Naive B cell (primary cell): ENCODE measurements at places on chromosomes 16 and 17. TPM values are rescaled to one million over a fixed set of nuclear protein-coding genes. Genes with fewer than 3 reads are reported as not detected.

GRCh38 chr17:49510059-49510719 is 15.1 kb downstream of the NGFR start:
- no peak for DNase-seq
- H3K4me1 ChIP-seq, result peaks cover 3% of the 10 kb centered on the region
- H3K27me3 ChIP-seq, result peaks cover 60% of the 10 kb centered on the region
- H3K36me3 ChIP-seq, result no peaks in the 10 kb centered on the region
- H3K4me3 ChIP-seq, result peak overlapping the region; percentile 35

DNA sequence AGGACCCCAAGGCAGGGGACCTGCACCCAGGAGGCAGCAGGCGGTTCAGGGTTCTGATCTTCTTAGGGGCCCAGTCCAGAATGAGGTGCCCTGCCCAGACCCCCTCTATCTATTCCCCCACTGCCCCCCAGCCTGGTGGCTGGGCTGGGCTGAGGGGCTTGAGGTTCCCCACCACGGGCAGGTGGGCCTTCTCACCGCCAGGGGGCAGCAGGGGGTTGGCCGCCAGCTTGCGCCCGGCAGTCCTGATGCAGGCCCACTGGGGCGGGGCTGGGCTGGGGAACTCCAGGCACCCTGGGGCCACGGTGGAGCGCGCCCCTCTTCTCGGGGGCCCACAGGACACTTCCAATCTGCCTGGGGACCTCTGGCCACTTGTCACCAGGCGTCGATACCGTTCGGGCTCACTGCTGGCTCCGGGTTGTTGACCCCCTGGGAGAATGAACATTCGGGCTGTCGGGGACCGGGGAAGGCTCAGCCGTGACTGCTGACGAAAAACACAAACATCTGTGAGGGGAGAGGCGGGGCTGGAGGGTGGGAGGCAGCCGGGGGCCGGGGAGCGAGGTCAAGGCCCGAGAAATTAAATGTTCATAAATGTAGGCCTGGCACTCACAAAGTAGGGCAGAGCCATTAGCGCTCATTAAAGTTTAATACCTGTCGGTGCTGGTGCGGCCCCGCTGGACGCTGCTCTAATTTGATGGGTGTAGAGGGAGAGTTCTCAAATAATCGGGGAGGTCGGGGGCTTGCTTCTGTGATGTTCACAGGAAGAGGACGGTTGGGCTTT is 219.3 kb upstream of the GSE1 start:
- H3K27ac ChIP-seq, result no peak overlapping the region
- peaks cover 3% of the 10 kb centered on the region for H3K4me1 ChIP-seq
- peaks cover 34% of the 10 kb centered on the region for H3K27me3 ChIP-seq
- DNase-seq, result peak; percentile 64
- H3K36me3 ChIP-seq, result no peaks in the 10 kb centered on the region

CACNG5 gene
- not detected for polyA plus RNA-seq

TMIGD1 gene
- polyA plus RNA-seq, result not detected

KRT25 gene
- polyA plus RNA-seq, result not detected

SRCIN1 gene
- not detected for polyA plus RNA-seq

- H3K27ac ChIP-seq, result no peak overlapping the region
- H3K4me3 ChIP-seq, result no peak overlapping the region
- H3K27me3 ChIP-seq, result no peaks in the 10 kb centered on the region
These were observed 22.2 kb downstream of the SLC43A2 start for GRCh38 chr17:1606352-1606985.

GRCh38 chr16:5770118-5770517 is 672.5 kb upstream of the EEF2KMT start:
- DNase-seq, result no peak
- H3K36me3 ChIP-seq, result no peaks in the 10 kb centered on the region
- no peak overlapping the region for H3K27ac ChIP-seq
- H3K4me3 ChIP-seq, result no peak overlapping the region
- H3K27me3 ChIP-seq, result no peaks in the 10 kb centered on the region

DNA sequence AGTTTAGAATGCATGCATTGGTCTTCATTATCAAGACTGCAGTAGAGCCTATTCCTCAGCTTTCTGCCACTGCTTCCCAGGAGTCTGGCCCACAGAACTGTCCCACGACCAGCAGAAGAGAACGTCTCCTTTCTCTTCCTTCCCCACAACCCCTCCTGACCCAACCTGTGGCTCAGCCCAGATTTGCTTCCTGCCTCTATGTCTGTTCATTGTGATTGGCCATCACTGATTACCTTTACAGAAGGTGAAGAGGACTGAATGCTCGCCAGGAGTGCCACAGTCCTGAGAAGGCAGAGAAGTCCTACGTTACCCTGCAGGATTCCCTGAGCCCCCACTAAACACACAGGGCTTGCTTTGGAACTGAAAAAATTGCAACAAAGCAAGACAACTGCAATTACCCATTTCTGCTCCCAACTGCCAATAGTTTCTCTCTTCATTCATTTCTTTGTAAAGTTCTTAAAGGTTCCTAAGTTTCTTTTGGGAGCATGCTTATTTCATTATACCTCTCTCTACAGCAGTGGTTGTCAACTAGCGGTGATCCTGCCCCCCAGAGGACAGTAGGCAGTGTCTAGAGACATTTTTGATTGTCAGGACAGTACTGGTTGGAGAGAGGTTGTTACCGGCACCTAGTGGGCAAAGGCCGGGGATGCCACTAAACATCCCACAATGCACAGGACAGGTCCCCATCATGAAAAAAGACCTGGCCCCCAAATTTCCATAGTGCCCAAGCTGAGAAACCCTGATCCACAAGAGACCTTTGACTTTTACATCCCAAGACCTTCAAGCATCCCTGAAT is 4.5 kb upstream of the NAT9 start:
- no peak for DNase-seq
- H3K36me3 ChIP-seq, result no peaks in the 10 kb centered on the region
- H3K27ac ChIP-seq, result peak overlapping the region; percentile 96

FBXW10B gene
- not detected for polyA plus RNA-seq

GRCh38 chr16:17246974-17247732 is 223.6 kb downstream of the XYLT1 start:
- peaks cover 24% of the 10 kb centered on the region for H3K36me3 ChIP-seq
- no peaks in the 10 kb centered on the region for H3K27me3 ChIP-seq
- DNase-seq, result no peak
- H3K4me3 ChIP-seq, result no peak overlapping the region
- peaks cover 52% of the 10 kb centered on the region for H3K4me1 ChIP-seq

DNA sequence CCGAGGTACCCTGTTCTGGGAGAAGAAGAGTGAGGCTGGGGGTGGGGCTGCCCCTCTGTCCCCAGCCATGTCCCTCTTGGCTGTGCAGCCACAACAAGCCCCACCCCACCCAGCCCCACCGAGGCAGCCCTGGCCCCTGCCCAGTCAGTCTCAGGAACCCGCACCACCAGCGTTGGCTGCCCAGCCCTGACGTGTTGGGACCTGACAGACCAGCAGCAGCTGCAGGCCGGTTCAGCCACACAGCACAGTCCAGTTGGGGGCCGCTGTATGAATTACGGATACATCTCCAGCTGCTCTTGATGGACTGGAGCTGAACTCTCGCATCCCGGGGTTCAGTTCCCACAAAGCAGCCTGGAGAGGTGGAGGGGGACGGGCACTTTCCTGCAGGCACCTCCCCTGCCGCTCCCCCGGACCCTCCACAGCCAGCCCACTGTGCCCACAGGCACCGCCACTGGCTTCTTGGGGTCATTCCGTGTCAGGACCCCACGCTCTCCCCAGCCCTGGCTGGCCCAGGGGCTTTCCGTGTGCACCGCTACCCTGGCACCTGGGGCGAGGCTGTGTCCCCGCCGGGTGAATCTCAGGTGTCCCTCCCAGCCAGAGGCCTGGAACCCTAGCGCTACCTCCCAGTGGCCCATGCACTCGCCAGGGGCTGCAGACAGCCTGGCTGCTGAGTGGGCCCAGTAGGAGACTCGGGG is 7.1 kb downstream of the CDH15 start:
- no peak for DNase-seq
- no peak overlapping the region for H3K4me3 ChIP-seq
- H3K27me3 ChIP-seq, result no peaks in the 10 kb centered on the region
- no peaks in the 10 kb centered on the region for H3K36me3 ChIP-seq
- H3K27ac ChIP-seq, result no peak overlapping the region

CCDC200 gene
- polyA plus RNA-seq, result not detected

DNA sequence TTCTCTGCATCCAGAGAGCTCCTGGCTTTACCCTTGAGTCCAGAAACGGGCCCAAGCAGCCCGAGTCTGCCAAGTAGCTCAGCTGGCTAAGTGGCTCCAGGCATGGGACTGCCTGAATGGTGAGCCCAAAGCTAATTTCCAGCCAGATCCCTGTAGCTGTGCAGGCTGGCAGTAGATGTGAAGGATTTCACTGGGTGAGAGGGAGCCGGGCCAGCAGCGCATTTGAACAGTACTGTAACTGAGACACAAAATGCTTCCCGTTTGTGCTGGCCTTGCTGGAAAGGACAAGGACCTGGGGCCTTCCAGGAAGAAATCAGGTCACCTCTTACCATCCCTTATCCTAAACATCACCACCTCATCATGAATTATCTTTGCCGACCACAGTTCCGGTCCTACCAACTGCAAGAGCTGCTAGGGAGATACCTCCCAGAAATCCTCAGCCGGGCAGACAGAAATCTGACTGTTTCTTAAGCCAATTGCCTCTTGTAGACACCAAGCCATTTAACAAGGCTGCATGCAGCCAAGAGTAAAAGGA is 3.7 kb downstream of the TIMP2 start:
- peaks cover 41% of the 10 kb centered on the region for H3K4me1 ChIP-seq
- DNase-seq, result no peak
- H3K27me3 ChIP-seq, result peaks cover 4% of the 10 kb centered on the region
- H3K36me3 ChIP-seq, result no peaks in the 10 kb centered on the region

GRCh38 chr17:68600931-68601564 is at the start of gene FAM20A:
TSS of gene FAM20A (minus strand) at chr17:68601367. CDS start at chr17:68600666, 701 bp downstream.
- peak within 1 kb of the TSS; percentile 21 for H3K4me3 ChIP-seq
- no peak for DNase-seq
- H3K27me3 ChIP-seq, result peaks cover 70% of the 10 kb centered on the region
- H3K36me3 ChIP-seq, result no peaks in the 10 kb centered on the region

GRCh38 chr17:46002973-46003316 is 3.9 kb downstream of the STH start:
- no peak overlapping the region for H3K4me3 ChIP-seq
- DNase-seq, result no peak
- H3K36me3 ChIP-seq, result no peaks in the 10 kb centered on the region

DNA sequence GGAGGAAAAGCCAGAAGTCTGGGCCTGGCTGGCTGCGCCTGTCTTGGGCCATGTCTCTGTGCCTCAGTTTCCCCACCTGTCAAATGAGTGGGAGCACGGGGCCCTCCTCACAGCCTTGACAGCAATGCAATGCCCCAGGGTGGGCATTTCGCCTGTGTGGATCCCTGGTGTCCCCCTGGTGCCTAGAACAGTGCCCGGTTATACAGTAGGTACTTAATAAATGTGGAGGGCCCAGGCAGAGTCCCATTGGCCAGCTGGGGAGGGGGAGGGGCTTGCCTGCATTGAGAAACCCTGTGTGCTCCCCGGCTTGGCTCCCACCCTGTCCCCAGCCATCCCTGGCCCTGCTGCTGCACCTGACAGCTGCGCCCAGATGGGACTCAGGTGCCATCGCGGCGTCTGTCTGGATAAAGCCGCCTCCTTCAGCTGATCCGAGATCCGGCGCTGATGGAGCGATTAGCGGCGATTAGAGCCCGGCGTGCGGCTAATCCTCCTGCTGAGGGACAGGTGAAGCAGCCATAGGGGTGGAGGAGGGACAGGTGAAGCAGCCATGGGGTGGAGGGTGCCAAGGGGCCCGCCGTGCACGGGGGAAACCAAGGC is 12.4 kb downstream of the ZFPM1 start:
- peak overlapping the region; percentile 3 for H3K4me3 ChIP-seq
- H3K36me3 ChIP-seq, result no peaks in the 10 kb centered on the region
- DNase-seq, result no peak
- peak overlapping the region; percentile 87 for H3K27ac ChIP-seq
- no peaks in the 10 kb centered on the region for H3K27me3 ChIP-seq

CA5A gene
- not detected for polyA plus RNA-seq

DNA sequence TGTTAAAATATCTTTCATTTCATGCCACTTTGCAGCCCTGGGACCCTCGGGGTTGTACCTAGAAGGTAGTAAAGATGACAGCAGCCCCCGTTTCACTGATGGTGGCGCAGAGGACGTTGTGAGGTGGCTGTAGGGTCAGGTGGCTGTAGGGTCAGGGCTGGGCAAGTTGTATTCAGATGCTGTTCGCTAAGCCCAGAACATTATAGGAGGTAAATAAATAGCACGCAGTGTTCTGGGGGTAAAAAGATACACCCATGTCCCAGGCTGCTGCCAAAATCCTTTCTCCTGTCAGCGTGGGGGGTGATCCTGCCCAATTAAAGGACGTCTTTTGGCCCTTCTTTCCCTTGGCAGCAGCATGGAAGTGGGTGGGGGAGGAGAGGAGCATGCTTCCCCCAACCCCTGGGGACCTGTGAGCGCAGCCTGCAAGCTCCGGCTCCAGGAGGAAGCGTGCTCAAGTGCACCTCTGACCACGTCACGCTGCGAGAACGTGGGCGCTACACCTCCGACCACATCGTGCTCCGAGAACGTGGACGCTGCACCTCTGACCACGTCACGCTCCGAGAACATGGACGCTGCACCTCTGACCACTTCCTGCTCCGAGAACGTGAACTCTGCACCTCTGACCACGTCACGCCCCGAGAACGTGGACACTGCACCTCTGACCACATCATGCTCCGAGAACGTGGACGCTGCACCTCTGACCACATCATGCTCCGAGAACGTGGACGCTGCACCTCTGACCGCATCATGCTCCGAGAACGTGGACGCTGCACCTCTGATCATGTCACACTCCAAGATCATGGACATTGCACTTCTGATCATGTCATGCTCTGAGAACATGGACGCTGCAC is 182.1 kb downstream of the RPTOR start:
- peak overlapping the region; percentile 82 for H3K4me3 ChIP-seq
- no peaks in the 10 kb centered on the region for H3K27me3 ChIP-seq
- H3K27ac ChIP-seq, result peak overlapping the region; percentile 6
- peaks cover 41% of the 10 kb centered on the region for H3K4me1 ChIP-seq
- no peak for DNase-seq
- H3K36me3 ChIP-seq, result peaks cover 11% of the 10 kb centered on the region

DNA sequence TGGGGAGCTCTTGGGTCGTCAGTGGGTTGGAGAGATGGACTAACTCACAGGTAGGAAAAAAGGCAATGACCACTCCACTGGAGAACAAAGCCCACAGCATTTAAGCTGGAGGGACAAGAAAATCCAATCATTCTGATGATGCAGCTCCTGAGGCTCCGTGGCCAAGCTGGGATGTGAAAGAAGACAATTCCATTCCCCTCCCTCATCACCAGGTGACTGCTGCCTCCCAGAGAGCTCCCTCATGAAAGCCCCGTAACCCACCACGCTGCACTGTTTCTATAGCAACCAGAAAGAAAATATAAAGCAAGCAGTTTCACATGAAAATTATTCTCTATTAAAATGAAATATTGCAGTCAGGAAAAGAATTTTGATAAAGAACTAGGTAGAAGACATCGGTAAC is 15.2 kb downstream of the ANKRD11 start:
- peak overlapping the region; percentile 21 for H3K4me3 ChIP-seq
- no peak for DNase-seq
- peaks cover 5% of the 10 kb centered on the region for H3K36me3 ChIP-seq
- H3K27me3 ChIP-seq, result no peaks in the 10 kb centered on the region
- no peak overlapping the region for H3K27ac ChIP-seq

DNA sequence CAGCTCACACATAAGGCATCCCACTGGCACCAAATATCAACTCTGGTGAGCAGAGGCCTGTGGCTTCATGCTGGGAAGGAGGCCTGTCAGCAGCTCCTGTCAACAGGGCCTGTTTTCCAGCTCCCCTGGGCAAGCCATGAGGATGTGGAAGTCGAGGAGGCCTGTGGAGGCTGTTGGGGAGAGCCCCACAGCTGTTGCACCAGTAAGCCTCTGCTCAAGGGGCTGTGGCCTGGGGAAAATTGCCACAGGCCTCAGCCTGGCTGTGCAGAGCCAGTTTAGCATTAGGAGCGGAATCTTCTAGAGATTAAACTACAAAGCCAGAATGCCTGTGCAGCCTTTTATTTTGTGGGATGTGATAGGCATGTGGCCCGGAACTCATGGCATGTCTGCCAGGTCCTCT is 202.1 kb downstream of the SPECC1 start:
- H3K27me3 ChIP-seq, result no peaks in the 10 kb centered on the region
- H3K27ac ChIP-seq, result no peak overlapping the region
- peaks cover 8% of the 10 kb centered on the region for H3K36me3 ChIP-seq

TUBG2 gene
- polyA plus RNA-seq, result 3.3 TPM
